ENCODE measurements at places on chromosomes 5 and 9. TPM values are rescaled to one million over a fixed set of nuclear protein-coding genes. Genes with fewer than 3 reads are reported as not detected.
A peak's percentile ranks its signal among the peaks of the same experiment; 100 is the strongest.

- H3K36me3 ChIP-seq, result no peaks in the 10 kb centered on the region
- H3K27ac ChIP-seq, result no peak overlapping the region
- no peaks in the 10 kb centered on the region for H3K4me1 ChIP-seq
- DNase-seq, result no peak
Observed at GRCh38 chr9:100557053-100557452, 20.8 kb upstream of the CAVIN4 start.

The BSPRY gene
- 6.1 TPM for total RNA-seq

The ANKRD34B gene
- total RNA-seq, result not detected

- no peak overlapping the region for H3K4me3 ChIP-seq
- H3K36me3 ChIP-seq, result no peaks in the 10 kb centered on the region
- peaks cover 14% of the 10 kb centered on the region for H3K4me1 ChIP-seq
- H3K27ac ChIP-seq, result no peak overlapping the region
- peak; percentile 80 for DNase-seq
- H3K27me3 ChIP-seq, result no peaks in the 10 kb centered on the region
Observed at GRCh38 chr5:42583322-42583721, 160.1 kb downstream of the GHR start.

DNA sequence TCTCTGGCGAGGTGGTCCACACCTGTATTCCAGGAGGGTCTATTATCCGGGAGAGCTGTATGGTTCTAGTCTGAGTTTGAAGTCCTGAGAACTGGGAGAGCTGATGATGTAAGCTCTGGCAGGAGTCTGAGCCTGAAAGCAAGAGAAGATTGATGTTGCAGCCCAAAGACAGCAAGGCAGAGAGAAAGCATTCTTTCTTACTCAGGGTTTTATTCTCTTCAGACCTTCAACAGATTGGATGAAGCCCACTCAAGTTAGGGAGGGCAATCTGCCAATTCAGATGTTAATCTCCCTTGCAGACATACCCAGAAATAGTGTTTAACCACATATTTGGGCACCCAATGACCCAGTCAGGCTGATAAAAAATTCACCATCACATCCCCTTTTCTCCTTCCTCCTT, 159.1 kb downstream of the CCDC171 start:
- H3K27ac ChIP-seq, result no peak overlapping the region
- no peaks in the 10 kb centered on the region for H3K4me1 ChIP-seq
- no peak overlapping the region for H3K4me3 ChIP-seq

The CCL28 gene
- total RNA-seq, result 0.52 TPM

GRCh38 chr9:86287013-86287412, 4.7 kb upstream of the ISCA1 start:
- H3K4me3 ChIP-seq, result no peak overlapping the region
- no peaks in the 10 kb centered on the region for H3K36me3 ChIP-seq
- peaks cover 7% of the 10 kb centered on the region for H3K4me1 ChIP-seq
- peak; percentile 63 for DNase-seq

The PCDHGA4 gene
- total RNA-seq, result 0.17 TPM

The STOM gene
- total RNA-seq, result 156 TPM

GRCh38 chr5:76546497-76547102, 76.6 kb downstream of the F2RL2 start:
- no peak overlapping the region for H3K4me3 ChIP-seq
- no peaks in the 10 kb centered on the region for H3K36me3 ChIP-seq
- peak overlapping the region; percentile 51 for H3K27ac ChIP-seq
- no peak for DNase-seq

DNA sequence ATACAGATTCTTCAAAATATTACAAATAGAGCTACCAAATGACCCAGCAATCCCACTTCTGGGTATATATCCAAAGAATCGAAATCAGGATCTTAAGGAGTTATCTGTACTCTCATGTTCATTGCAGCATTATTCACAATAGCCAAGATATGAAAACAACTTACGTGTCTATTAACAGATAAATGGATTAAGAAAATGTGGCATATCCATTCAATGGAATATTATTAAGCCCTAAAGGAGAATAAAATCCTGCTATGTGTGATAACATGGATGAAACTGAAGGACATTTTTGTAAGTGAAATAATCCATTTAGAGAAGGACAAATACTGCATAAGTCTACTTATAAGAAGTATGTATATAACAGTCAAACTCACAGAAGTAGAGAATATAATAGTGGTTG, 450.6 kb downstream of the TMEM232 start:
- no peaks in the 10 kb centered on the region for H3K36me3 ChIP-seq
- no peak overlapping the region for H3K4me3 ChIP-seq
- H3K27me3 ChIP-seq, result no peaks in the 10 kb centered on the region
- H3K27ac ChIP-seq, result no peak overlapping the region
- no peak for DNase-seq
- H3K4me1 ChIP-seq, result no peaks in the 10 kb centered on the region

GRCh38 chr5:111427762-111428161, 84.6 kb downstream of the STARD4 start:
- H3K4me3 ChIP-seq, result no peak overlapping the region
- no peaks in the 10 kb centered on the region for H3K4me1 ChIP-seq
- no peak overlapping the region for H3K27ac ChIP-seq
- no peak for DNase-seq

GRCh38 chr5:68730220-68730978, 363.4 kb upstream of the SLC30A5 start:
- H3K27ac ChIP-seq, result no peak overlapping the region
- no peaks in the 10 kb centered on the region for H3K27me3 ChIP-seq
- H3K4me1 ChIP-seq, result no peaks in the 10 kb centered on the region

- DNase-seq, result no peak
- H3K4me1 ChIP-seq, result peaks cover 5% of the 10 kb centered on the region
- H3K27ac ChIP-seq, result no peak overlapping the region
- no peaks in the 10 kb centered on the region for H3K36me3 ChIP-seq
- H3K27me3 ChIP-seq, result no peaks in the 10 kb centered on the region
- H3K4me3 ChIP-seq, result no peak overlapping the region
Observed at GRCh38 chr5:1172670-1173404, 28.6 kb upstream of the SLC6A19 start.

DNA sequence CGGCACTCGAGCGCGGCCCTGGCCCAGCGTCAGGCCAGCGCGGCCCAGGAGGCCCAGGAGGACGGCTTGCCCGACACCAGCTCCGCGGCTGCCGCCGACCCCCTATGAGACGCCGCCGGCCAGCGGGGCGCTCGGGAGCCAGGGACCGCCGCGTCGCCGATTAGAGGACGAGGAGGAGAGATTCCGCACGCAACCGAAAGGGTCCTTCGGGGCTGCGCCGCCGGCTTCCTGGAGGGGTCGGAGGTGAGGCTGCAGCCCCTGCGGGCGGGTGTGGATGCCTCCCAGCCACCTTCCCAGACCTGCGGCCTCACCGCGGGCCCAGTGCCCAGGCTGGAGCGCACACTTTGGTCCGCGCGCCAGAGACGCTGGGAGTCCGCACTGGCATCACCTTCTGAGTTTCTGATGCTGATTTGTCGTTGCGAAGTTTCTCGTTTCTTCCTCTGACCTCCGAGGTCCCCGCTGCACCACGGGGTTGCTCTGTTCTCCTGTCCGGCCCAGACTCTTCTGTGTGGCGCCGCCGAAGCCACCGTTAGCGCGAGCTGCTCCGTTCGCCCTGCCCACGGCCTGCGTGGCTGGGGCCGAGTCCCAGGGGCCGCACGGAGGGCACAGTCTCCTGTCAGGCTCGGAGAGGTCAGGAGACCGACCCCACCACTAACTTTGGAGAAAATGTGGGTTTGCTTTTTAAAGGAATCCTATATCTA, 42.6 kb upstream of the CACNA1B start:
- no peaks in the 10 kb centered on the region for H3K27me3 ChIP-seq
- no peak overlapping the region for H3K4me3 ChIP-seq
- H3K4me1 ChIP-seq, result no peaks in the 10 kb centered on the region
- H3K27ac ChIP-seq, result no peak overlapping the region
- no peaks in the 10 kb centered on the region for H3K36me3 ChIP-seq
